Hematopoietic multipotent progenitor cell treated with erythropoietin and hydrocortisone succinate and interleukin-3 and kit ligand, for 4 days (in vitro differentiated cells): ENCODE measurements at places on chromosomes 16 and 17.

DNA sequence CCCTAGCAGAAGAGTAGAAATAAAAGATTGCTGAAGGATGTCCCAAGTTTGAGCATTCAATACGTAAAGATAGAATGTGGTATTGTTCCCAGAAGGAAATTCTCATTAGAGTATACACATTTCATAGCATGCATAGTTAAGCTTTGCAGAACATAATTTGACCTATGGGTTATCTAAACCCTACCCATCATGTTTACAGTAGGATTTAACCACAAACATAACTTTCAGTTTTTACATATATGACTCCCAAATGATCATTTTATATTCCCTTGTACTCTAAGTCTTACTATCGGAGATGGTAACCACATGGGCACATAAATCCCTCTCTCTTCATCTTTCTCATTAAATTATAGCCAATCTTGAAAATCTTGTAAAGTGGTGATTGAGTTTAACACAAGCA is 50.9 kb downstream of the SYNRG start:
- DNase-seq, result no peak

DNA sequence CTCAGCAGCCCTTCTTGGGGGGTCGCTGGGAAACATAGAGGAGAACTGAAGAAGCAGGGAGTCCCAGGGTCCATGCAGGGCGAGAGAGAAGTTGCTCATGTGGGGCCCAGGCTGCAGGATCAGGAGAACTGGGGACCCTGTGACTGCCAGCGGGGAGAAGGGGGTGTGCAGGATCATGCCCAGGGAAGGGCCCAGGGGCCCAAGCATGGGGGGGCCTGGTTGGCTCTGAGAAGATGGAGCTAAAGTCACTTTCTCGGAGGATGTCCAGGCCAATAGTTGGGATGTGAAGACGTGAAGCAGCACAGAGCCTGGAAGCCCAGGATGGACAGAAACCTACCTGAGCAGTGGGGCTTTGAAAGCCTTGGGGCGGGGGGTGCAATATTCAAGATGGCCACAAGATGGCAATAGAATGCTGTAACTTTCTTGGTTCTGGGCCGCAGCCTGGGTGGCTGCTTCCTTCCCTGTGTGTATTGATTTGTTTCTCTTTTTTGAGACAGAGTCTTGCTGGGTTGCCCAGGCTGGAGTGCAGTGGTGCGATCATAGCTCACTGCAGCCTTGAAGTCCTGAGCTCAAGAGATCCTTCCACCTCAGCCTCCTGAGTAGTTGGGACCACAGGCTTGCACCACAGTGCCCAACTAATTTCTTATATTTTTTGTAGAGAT is 3.4 kb downstream of the STH start:
- peak; percentile 80 for DNase-seq

GRCh38 chr16:47732122-47732521 is 271.0 kb downstream of the PHKB start:
- no peak for DNase-seq

DNA sequence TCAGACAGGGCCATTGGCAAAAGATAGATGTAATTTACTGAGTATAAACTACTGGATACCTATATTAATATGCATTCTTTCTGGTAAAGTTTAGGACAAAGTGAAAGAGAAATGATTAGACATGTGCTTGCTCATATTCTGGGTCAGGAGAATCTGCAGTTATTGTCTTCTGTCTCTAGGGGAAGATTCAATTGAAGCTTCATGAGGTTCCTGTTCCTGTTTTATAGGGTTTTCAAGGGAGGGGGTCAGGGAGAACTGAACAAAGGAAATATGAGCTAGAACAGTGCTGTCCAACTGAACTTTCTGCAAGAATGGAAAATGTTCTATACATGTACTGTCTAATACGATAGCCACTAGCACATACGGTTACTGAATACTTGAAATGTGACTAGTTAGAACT is 59.3 kb upstream of the CORO6 start:
- peak; percentile 86 for DNase-seq

DNA sequence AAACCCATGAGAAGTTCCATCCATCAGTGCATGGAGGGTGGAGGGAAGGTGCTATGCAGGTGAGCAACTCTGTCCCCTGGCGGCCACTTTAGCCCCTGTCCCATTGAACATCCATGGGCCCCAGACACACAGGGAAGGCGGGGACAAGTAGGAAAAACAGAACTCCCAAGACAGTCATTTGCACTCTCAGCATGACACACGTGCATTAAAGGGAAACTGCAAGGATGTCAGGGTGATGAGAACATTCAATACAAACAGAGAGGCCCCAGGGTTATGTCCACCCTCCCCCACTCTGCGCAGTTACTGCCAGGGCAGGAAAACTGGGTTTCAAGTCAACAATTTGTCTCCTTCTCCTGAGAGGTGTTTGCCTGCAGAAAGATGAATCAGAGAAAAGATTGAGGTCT is 44.0 kb upstream of the AKTIP start:
- no peak for DNase-seq

GRCh38 chr16:67833030-67833414 is 9.1 kb upstream of the THAP11 start:
- peak; percentile 47 for DNase-seq

GRCh38 chr17:10243883-10244844 is 45.8 kb upstream of the GAS7 start:
- DNase-seq, result no peak

DNA sequence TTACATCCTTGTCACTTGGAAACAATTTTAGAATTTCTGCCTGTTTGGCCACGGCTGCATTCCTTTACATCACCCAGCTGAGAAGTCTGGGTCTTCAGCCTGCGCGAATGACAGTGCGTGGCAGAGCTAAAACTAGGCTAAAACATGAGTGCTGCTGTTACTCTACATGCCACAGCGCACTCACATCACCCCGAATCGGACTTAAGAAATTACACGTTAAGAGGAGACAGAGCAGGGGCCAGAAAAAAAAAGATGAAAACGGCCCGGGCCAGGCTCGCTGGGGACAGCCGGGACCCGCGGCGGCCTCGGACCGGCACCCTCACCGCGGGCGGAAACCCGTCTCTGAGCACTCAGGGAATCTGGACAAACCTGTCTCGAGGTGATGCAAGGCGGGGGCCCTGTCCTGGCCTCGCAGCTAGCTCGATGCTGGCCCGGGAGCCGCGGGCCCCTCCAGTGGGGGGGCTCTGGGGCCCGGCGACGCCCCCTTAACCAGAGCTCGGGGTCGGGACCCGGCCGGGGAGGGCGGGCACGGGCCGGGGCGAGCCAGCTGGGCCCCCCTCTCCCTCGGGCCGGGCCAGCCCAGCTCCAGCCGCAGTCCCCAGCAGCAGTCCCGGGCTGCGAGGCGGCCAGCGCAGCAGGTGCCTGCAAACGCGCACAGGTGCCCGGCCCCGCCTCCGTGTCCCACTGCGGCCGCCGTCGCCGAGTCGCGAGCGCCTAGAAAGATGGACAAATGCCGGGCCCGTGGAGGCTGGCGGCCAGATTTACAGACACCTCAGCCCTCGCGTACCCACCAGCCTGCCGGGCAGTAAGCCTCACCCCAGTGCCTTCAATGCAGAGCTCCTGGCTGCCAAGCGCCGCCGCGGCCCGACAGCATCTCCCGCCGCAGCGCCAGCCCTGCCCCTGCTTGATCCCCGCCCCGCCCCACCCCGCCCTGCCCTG is at the start of gene AKTIP:
Gene AKTIP (minus strand): TSS at position 879 of the 939 bp plus-strand sequence. CDS start 2,950 bp downstream, outside the sequence.
- DNase-seq, result peak; percentile 41

DNA sequence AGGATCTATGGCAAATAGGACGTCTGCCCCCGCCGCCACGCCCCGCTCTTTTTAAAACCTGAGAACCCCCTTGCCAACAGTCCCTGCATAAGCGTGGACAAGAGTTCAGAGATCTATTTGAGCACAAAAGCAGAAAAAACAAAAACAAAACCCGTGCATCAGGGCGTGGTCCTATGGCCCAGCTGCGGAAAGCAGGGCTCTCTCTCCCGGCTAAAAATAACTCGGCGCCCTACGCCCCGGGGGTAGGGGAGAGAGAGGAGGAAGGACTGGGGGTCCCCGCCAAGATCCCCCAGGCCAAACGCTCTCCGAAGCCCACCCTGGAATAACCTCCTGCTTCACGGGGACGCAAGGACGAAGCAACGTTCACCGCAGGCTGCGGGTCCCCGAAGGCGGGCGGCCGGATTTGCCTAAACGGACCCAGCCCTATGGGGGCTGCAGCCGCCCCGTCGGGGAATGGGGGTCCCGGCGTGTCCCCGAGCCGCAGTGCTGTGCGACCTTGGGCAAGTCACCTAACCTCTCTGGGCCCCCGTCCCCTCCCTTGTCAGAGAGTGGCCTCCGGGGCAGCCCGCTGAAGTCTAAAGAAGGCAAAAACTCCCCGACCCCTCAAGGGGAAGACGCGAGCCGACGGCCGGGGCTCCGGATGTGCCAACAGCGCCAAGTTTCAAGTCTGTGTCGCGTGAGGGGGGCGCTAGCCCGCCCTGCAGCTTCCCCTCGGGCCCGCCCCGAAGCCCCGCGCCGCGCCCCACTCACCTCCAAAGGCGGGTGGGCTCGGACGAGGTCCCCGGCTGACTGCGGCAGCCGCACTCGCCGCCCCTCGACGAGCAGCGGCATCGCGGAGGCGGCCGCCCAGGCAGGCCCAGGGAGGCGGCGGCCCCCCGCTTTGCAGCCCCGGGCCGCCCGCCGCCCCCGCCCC is 477 bp downstream of the NTAN1 start:
- peak; percentile 83 for DNase-seq

- peak; percentile 43 for DNase-seq
These were observed 32.2 kb downstream of the NAGPA start for GRCh38 chr16:5001571-5001970.
